ENCODE measurements at places on chromosomes 1 and 21.

- no peak for DNase-seq
These were observed 37.4 kb downstream of the RAB3B start for GRCh38 chr1:51953079-51953478.

DNA sequence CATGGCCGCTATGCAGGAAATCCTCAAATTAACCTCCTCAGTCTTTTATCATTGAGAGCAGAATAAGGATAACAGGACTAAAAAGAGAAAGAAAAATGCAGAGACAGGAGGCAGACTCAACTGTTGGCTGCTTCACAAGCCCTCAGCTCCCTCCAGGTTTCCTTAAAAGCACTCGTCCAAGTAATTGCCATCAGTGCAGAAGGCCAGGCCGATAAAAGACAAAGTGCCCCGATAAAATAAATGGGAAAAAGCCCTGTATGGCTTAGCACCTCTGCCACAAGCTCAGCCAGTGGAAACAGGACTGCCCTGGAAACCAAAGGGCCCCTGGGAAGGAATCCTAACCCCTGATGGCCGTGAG lies 8.1 kb downstream of the S100A6 start:
- no peak for DNase-seq

- DNase-seq: no peak
These were observed 29.6 kb upstream of the C1orf105 start for GRCh38 chr1:172390683-172391551.

DNA sequence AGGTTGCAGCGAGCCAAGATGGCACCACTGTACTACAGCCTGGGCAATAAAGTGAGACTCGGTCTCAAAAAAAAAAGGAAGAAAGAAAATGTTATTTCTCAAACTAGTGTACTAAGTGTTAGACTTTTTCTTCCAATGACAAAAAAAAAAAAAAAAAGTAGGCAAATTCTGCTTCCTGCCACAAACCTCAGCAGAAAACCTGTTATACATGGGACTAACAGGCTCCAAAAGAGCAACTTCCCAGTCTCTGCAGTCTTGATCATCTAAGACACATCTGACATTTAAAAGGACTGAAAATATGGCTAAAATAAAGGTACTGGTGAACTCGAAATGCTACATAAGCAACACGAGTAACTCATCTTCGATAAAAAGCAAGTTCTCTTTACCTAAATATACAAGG lies 59.6 kb downstream of the HSF2BP start:
- no peak for DNase-seq

GRCh38 chr1:59695252-59695651 lies 119.5 kb upstream of the HOOK1 start:
- no peak for DNase-seq

DNA sequence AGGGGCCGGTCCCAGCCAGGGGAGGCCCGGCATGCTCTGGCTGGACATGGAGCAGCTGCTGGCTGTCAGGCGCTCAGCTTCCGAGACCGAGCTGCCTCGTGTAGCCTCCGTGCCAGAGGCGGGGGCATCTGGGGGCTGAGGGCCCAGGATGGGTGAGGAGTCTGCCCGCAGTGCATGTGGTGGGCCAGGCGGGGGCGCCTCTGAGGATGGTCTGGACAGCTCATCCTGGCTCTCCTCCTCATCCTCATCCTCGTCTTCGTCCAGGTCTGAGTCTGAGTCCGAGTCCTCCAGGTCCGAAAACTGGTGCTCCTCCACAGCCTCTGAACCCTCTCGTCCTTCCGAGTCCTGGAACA lies 28.9 kb upstream of the EDN2 start:
- DNase-seq: no peak

DNA sequence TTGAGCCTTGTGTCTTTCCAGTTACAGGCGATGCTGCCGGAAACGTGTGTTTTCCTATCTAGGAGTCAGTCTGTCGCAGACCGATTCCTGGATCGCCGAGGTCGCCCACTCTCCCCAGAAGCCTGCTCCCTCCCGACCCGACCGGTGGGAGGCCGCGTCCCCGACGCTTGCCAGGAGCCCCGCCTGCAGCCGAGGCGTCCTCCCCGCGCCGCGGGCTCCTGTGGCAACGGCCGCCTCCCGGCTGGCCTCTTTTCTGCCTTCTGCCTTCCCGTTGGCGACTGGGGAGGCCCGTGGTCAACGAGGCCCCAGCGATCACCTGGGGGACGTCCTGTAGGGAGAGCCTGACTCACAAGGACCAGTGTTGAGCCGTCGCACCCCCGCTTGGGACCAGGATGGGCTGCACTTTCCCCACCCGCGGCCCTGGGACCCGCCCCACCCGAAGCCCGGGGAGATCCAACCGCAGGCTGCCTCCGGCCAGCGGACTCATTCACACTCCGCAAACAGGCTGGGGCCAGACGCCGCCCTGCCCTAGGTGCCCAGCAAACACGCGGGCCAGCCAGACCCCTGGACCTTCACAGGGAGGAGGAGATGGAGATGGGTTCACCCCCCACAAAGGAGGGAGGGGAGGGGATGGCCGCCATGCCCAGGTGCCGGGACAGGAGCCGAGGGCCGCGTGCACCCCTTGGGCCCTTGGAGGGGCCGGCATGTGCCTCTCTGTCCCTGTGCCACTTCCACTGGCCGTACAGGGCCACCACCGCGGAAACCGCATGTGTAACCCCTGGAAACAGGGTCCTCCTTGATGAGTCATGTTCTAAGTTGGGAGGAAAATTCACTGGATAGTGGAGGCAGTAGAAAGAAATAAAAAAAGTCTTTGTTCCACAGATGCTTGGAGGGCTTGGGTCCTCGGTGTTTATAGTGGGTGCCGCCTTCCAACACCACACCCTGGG lies 7.2 kb upstream of the COL6A1 start:
- no peak for DNase-seq

DNA sequence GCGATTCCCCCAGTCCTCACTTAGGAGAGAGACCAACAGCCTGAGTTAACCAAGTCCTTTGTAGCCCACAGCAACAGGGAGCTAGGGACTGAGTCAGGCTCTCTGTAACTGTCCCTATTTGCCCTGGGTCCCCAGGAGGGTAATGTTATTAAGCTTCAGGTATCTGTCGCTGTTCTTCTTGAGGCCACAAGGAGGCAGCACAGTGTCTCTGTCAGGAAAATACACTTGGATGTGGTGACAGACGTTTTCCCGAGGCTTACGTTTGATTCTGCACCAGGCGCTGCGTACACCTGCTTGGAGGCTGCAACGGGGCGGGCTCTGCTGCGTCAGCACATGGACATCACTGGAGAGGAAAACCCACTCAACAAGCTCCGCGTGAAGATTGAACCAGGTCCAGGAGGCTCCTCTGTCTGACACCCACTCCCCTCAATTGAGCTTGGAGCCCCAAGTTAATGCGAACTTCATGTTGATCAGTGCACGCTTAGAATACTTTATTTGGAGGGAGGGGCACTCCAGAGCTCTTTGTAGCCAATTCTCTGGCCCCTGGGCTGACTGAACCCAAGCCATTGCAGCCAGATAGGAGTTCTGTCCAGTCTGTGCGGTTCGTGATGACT lies 10.7 kb upstream of the ELF3 start:
- DNase-seq: no peak

DNA sequence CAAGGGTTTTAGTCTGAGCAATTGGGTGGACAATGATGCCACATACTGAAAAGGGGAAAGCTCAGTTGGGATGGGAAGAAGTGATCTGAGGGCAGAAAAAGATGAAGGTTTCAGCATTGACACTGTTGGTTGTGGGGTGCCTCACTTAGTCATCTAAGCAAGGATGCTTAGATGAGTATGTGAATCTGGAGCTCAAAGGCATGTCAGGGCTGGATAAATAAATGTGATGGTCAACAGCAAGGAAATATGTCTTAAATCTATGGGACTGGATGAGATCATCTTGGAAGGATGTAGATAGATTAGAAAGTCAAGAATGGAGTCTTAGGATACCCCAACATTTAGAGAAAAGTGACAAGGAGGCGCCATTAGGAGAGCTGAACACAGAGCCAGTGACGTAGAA lies 114.6 kb downstream of the ZBTB18 start:
- DNase-seq: no peak

GRCh38 chr1:155207806-155208540 lies at the start of gene THBS3:
THBS3 (minus strand) TSS chr1:155207897; CDS start chr1:155207876, 21 bp downstream.
- DNase-seq: no peak

GRCh38 chr1:206816390-206817287 lies 44.3 kb upstream of the IL10 start:
- no peak for DNase-seq

DNA sequence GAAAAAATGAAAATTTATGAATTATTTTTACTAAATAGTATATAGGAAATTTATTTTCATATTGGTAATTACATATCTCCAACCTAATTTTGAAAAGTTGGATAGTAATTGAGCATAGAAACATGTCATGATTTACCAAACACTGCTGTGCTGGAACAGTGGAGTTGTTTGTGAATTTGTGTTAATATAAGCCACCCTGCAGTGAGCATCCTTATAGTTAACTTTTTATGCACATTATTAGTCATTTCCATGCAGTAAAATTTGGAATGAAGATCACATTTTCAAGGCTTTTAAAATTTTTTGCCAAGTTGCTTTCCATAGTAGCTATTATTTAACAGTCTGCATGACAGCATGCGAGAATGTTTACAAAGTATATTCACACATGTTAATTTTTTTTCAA lies 78.3 kb downstream of the VPS26C start:
- no peak for DNase-seq

- DNase-seq: no peak
These were observed 414 bp downstream of the GPR153 start for GRCh38 chr1:6260433-6260934.

DNA sequence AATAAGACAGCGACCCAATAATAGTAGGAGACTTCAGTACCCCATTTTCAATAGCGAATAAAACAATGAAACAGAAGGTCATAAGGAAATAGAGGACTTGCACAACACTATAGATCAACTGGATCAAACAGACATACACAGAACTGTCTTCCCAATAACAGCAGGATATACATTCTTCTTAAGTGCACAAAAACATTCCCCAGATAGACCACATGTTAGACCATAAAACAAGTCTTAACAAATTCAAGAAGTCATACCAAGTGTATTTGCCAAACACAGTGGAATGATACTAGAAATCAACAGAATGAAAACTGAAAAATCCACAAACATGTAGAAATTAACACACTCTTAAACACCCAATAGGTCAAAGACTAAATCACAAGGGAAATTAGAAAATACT lies 78.0 kb downstream of the LBR start:
- DNase-seq: no peak

GRCh38 chr1:19191811-19192210 lies 18.3 kb downstream of the UBR4 start:
- DNase-seq: no peak
